ENCODE measurements at places on chromosomes 5 and 9.

DNA sequence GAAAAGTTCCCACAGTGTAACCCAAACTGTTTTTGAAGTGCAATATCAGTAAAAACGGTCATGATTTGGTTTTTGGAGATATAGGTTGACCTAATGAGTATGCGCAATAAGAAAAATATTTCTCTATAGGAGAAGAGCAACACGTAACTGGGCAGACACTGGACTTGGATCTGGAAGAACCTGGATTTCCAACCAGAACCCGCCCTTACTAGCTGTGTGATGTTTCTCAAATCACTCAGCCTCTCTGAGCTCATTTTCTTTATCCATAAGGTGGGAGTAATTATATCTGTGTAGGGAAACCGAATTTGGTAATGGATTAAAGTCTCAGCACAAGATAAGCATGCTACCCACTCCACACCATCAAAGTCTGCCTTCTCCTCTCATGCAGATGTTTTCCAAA is 169.1 kb downstream of the COL23A1 start:
- no peak overlapping the region for H3K27ac ChIP-seq
- no peak overlapping the region for H3K4me3 ChIP-seq
- H3K36me3 ChIP-seq = no peaks in the 10 kb centered on the region
- H3K27me3 ChIP-seq = no peaks in the 10 kb centered on the region

DNA sequence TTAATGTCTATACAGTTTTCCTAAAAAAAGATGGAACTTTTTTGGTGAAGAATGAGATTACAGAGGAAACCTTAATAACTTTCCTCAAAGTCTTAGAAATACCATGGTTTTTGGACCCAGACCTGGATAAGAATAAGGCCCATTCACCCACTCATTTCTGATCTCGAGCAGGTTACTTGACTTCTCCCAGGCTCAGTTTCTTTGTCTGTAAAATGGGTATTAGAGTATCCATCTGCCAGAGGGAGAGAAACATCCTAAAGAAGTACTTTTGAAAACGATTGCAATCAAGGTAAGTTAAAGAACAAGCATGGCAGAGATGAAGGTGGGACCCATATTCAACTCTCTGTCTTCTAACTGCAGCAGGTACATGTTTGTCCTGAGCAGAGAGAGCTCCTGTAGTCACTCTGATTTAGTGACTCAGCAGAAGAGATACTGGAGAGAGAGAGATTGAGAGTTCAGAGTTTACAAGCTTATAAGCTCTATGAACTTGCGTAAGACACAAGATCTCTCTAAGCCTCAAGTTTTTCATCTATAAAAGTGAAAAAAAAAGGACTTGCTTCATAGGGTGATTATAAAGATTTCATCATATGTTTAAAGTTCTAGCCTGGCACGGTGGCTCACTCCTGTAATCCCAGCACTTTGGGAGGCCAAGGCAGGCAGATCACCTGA is 379.4 kb upstream of the SGCD start:
- H3K27ac ChIP-seq = no peak overlapping the region
- no peaks in the 10 kb centered on the region for H3K36me3 ChIP-seq
- no peak overlapping the region for H3K4me3 ChIP-seq
- H3K4me1 ChIP-seq = no peaks in the 10 kb centered on the region

DNA sequence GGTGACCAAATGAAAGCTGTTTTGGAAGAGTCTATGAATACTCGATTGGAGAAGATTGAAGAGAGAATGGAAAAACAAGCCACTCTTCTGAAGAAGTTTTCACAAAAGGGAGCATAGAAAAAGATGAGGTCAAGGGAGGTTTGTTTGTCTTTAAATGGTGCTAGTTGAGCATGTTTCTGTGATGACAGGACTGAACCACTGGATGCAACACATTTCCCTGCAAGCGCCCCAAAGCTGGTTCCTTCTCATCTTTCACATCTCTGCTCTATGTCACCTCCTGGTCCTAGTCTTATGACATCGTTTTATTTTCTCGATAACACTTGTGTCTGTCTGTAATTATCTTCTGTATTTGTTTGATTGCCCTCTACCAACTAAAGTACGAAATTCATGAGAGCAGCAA is 3.8 kb upstream of the CCDC192 start:
- H3K4me3 ChIP-seq = no peak overlapping the region
- no peak for DNase-seq
- no peaks in the 10 kb centered on the region for H3K27me3 ChIP-seq
- no peak overlapping the region for H3K27ac ChIP-seq
- no peaks in the 10 kb centered on the region for H3K4me1 ChIP-seq

DNA sequence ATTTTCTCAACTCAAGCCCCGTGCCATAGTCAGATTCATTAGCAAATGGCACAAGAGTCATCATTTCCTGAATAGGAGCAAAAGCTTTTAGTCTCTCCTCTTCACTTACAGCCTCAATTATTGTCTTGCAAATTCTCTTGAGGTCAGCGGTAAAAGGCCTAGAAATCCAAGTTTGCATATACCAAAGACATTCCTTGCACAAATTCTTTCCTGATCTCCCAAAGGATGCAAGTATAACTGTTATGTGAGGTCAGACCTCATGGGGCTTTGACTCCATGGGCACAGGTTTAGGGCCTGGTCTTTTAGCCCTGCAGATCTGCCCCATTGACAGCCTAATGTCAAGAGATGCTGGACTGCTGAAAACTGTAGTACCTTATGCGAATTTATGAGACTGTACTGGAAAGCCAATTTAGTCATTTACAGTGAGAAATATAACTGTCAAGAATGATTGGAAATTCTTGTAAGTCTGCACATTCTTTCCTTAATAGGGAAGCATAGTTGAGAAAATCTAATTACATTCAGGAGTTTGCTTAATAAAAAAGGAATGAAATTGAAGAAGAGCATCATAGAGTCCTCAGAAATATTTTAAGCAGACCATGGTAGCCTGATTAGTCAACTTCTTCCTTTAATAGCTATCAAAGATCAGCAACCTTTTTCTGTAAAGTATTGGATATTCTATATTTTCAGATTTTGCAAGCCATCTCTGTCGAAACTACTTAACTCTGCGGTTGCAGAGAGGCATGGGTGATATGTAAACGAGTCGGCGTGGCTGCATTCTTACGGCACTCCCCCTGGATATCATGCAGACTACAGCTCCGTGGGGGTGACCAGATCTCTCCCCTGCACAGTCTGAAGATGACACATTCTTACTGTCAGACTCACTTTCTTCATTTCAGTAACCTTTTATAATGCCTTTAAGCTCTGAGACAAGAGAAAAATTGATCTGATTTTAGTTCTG is 45.2 kb downstream of the GCNT4 start:
- H3K27ac ChIP-seq = no peak overlapping the region
- no peaks in the 10 kb centered on the region for H3K27me3 ChIP-seq
- H3K4me1 ChIP-seq = no peaks in the 10 kb centered on the region
- no peak overlapping the region for H3K4me3 ChIP-seq
- no peaks in the 10 kb centered on the region for H3K36me3 ChIP-seq

GRCh38 chr5:36666274-36666673 is 59.9 kb downstream of the SLC1A3 start:
- no peak overlapping the region for H3K4me3 ChIP-seq
- no peak overlapping the region for H3K27ac ChIP-seq
- DNase-seq = no peak
- H3K36me3 ChIP-seq = peaks cover 4% of the 10 kb centered on the region
- H3K27me3 ChIP-seq = no peaks in the 10 kb centered on the region

GRCh38 chr5:150595466-150596031 is 44.9 kb upstream of the SYNPO start:
- no peak overlapping the region for H3K4me3 ChIP-seq
- H3K4me1 ChIP-seq = peaks cover 43% of the 10 kb centered on the region
- DNase-seq = no peak
- peak overlapping the region; percentile 59 for H3K27ac ChIP-seq

DNA sequence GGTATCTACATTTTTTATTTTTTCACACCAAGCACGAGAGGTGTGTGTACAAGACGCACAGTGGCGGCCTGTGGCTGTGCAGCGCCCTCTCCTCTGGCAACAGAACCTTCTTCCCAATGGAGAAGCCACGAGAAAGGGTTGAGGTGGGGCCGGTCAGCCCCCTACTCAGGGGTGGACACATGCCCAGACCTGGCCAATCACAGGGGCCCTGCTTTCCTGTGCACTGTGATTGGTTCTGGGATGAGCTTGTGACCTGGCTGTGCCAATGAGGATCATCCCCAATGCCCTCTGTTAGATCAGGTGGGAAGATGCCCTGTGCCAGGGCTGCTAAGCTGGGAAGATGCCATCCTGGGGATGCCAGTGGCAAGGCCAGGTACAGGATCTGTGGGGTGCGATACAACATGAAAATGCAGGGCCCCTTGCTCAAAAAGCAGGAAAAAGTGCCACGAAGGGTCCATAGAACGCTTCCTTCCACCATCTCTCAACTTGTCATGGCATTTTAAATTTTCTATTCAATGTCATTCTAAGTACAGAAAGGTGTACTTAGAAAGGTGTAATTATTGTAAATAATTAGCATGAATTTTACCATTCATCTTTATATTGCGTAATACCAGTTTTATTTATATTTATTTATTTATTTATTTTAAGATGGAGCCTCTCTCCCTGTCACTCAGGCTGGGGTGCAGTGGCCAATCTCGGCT is 15.4 kb downstream of the IER5L start:
- H3K4me3 ChIP-seq = no peak overlapping the region
- H3K4me1 ChIP-seq = peaks cover 5% of the 10 kb centered on the region
- H3K27me3 ChIP-seq = no peaks in the 10 kb centered on the region
- peak overlapping the region; percentile 62 for H3K27ac ChIP-seq

- no peak overlapping the region for H3K4me3 ChIP-seq
- no peaks in the 10 kb centered on the region for H3K4me1 ChIP-seq
- DNase-seq = no peak
- H3K27me3 ChIP-seq = no peaks in the 10 kb centered on the region
- no peaks in the 10 kb centered on the region for H3K36me3 ChIP-seq
Measured at GRCh38 chr5:133891390-133891789, 77.0 kb downstream of the C5orf15 start.

Measured in left lung (tissue), 14 donors.